CD4-positive, alpha-beta T cell treated with Interferon alpha-2 for 1 hour (primary cell): ENCODE measurements at places on chromosomes 4 and X.

GRCh38 chr4:36477861-36478260 is 196.4 kb downstream of the DTHD1 start:
- DNase-seq: no peak

DNA sequence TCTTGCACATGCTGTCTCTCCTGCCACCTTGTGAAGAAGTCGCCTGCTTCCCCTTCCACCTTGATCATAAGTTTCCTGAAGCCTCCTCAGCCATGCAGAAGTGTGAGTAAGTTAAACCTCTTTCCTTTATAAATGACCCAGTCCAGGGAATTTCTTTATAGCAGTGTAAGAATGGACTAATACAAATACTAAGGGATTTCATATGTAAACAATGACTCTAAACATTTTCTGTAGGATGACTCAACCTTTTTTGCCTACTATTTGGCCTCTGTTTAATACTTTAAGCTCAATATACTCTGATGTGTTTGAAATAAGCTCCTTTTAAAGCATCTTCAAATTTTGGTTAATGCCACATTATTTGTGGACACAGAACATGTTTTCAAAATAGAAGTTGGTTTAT is 813.5 kb upstream of the SLIT2 start:
- no peak for DNase-seq

DNA sequence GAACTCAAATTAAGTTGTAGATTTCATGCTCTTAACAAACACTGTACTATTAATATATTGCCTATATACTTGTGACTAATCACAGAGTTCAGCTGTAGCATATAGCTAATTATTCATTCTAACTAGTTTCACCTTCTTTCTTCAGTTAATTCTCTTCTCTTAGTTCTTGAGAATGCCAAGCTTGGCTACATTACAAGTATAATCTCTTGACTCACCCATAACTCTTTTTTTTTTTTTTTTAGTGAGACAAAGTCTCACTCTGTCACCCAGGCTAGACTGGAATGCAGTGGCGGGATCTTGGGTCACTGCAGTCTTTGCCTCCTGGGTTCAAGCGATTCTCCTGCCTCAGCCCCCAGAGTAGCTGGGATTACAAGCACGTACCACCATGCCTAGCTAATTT is 5.4 kb downstream of the KLHL5 start:
- no peak for DNase-seq

DNA sequence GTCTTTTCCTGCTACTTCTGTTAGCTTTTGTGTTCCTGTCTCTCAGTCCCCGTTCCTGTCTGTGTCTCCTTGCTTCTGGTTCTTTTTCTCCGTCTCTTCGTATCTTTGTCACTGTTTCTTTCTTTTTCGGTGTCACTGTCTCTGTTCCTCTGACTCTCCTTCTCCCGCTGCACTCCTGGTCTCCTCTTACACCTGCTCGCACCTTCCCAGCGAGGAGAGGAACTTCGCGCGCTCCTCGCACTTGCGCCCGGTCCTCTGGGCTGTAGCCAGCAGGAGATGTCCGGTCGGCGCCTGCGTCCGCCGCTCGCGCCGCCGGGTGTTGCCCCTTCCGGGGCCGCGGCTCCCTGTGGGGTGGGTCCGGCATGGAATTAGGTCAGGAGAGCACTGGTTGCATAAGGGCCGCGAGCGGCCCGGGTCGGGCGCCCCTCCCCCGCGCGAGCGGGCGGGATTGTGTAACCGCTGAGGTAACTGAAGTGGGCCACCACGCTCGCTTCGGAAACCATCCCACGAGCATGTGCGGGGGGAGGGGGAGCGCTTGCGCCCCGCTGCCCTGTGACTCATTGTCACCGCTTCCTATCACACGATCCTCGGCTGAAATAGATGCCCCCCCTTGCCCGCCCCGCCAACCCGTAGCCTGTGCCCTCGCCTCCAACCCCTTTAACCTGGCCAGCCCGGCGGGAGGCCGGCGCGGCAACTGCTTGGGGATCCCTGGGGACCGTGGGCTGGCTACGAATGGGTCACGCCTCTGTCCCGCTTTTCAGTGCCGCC is 1.6 kb downstream of the LONRF3 start:
- DNase-seq: peak; percentile 73

GRCh38 chr4:1082215-1083182 is 30.9 kb downstream of the RNF212 start:
- no peak for DNase-seq

DNA sequence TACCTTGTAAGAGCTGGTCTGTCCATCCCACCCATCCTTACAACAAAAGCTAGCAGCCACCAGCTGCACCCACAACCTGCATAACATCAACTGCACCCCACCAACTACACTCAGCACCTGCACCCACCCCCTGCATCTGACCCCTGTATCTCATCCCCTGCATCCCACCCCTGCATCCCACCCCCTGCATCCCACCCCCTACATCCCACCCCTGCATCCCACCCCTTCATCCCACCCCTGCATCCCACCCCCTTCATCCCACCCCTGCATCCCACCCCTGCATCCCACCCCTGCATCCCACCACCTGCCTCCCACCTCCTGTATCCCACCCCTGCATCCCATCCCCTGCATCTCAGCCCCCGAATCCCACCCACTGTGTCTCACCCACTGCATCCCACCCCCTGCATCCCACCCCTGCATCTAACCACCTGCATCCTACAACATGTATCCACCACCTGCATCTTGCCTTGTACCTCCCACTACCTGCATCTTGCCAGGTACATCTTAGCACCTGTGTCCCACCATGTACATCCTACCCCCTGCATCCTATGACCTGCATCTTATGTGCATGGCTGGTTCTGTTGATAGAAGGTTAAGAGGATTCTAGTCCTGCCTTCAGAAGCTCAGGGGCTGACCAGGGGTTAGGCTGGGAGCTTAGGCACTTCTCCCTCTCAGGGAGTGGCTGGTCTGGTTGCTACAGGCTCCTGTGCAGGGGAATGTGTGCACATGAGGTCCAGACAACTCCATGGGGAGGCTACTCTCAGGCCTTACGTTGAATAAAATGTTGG is 9.4 kb downstream of the TMEM271 start:
- no peak for DNase-seq

DNA sequence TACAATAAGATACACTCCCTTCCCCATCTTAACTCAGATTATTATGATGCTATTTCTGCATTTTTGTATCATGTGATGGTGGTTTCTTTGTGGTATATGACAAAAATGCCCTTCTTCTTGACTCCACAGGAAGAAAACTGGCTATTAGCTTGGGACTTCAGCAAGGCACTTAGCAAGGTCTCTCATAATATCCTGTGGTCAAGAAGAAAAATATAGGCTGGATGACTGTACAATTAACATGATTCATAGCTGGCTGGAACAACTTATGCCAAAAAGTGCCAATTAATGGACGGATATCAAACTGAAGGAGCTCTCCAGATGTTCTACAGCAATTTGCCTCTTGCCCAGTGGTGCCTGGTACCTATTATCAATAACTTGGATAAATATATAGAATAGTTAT is 2.3 kb upstream of the MID1IP1 start:
- no peak for DNase-seq

DNA sequence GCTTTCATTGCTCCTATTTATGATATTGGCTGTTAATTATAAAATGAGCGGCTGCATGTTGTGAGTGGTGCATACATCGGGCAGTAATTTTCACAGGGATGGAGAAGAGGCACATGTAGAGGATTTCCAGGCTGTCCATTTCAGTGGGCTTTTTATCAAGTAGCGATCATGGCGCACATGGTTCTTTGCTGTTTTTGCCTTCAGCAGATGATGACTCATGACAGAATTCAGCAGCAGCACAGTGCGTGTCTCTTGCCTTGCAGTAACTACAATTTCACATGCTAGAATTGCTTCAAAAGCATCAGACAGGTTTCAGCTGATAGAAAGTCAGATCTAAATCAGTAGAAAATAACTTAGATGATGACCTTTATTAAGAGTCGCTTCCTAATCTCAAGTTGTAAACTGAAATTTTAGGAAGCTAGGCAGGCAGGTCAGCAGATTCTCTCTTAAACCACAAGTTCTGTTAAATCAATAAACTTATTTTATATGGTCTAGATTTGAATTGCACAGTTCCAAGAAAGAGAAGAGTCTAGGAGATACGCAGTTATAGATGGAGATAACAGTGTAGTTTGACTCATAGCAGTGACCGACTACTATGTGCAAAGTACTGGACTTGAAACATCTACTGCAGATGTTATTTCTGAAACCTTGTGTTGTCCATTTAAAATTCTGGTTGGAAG is 35.8 kb downstream of the LRP2BP start:
- no peak for DNase-seq

- no peak for DNase-seq
Measured at GRCh38 chr4:19832411-19832810, 419.3 kb upstream of the SLIT2 start.

DNA sequence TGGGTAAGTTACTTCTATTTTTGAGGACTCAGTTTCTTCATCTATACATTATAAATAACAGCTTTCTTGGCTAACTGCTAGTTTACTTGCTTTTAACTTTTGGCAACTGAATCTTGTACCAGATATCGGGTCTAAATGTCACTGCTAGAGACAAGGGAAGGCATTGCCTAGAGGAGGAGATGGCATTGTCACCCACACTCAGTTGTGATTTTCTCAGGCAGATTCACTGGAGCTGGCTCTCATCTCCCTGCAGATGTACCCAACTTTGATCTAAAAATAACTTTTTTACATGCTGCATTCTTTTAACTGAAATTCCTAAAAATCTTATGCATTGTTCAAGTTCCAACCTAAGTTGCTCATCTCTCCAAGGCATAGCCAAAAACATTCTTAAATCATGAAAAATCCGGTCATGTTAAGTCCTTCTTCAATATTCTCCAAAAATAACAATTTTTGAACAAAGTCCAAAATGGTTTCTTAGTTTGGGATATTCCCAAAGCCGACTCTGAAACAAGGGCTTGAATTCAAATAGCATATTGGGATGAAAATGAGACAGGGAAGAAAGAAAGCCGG is 469.0 kb upstream of the BOD1L1 start:
- DNase-seq: no peak

- DNase-seq: peak; percentile 49
Measured at GRCh38 chr4:153151535-153152455, 52.4 kb upstream of the TRIM2 start.

- no peak for DNase-seq
Measured at GRCh38 chrX:36950495-36951253, 57.5 kb upstream of the FAM47C start.

DNA sequence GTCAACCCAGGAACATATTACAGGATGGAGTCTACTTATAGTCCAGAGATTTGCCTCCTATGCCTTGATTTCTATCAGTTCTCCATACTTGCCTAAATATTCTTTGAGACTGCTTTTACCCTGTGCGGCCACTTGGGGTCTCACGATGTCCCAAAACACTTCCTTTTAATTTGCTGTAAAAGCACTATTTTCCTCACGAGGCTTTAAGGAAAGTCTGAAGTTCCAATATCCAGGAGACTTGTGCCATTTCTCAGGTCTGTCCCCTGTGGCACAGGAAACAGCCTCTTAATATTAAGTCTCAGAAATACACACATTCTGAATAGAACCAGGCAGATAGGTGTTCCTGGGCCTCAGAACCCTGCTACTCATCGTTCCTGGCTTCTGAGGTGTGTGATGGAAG is 142.9 kb downstream of the TMEM164 start:
- DNase-seq: peak; percentile 24

- DNase-seq: no peak
Measured at GRCh38 chr4:79132826-79133225, 193.0 kb downstream of the NAA11 start.

DNA sequence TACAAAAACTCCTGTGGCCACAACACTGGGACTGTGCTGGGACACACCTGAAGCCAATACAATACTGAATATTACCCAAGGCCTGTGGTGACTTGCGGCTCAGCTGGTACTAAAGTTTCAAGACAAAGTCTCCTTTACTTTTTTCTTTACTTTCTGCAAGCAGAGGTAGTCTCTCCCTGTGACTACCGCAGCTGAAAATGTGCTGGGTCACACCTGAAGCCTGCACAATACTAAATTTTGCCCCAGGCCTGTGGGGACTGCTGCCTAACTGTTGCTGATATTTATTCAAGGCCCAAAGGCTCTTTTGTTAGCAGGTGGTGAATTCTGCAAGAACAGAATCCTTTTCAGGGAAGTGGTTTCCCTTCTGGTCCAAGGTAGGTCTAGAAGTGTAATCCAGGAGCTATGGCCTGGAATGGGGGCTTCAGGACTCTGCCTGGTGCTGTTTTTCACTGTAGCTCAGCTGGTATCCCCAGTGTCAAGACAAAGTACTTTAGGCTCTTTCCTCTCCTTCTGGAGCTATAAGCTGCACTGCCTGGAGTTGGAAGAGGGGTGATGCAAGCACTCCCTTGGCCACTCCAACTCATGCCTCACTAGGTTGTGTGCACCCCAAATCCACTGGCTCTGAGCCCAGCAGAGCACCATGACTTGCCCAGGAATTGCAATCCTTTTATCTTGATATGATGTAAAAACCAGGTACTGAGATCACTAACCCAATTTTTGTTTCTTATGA is 489.4 kb downstream of the TECRL start:
- no peak for DNase-seq

GRCh38 chr4:117284736-117285135 is 199.4 kb upstream of the TRAM1L1 start:
- no peak for DNase-seq

DNA sequence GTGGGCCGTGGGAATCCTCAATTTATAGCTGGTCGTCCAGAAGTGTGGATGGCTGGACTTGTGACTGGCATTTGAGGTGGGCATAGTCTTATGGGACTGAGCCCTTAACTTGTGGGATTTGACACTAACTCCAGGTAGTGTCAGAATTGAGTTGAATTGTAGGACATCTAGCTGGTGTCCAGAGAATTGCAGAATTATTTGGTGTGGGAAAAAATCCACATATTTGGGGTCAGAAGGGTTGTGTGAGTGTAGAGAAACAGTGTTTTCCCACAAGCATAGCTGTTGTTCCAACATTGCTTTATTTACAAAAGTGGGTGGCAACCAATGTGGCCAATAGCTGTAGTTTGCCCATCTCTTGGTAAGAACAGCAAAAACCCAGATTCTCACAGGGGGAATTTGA is 91.3 kb downstream of the MOSPD2 start:
- no peak for DNase-seq

DNA sequence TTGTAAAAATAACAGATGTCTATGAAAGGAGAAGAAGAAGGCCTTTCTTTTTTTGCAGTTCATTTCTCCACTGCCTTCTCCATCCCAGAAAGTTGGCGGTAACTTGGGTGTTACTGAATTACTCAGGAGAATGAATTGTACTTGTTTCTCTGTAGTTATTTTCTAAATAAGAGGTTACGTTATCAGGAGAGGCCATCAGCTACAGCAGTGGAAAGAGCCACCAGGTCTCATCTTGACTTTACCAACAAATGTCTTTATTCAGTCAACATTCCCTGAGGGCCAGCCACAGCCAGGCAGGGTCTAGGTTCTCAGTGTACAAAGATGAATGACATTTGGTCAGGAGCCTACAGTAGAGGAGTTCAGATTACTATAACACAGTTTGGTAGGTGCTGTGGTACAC is 8.1 kb downstream of the HADH start:
- no peak for DNase-seq

- DNase-seq: peak; percentile 28
Measured at GRCh38 chr4:154559494-154560418, 3.1 kb upstream of the FGB start.

- DNase-seq: no peak
Measured at GRCh38 chr4:109811707-109812106, 3.9 kb upstream of the GAR1 start.
